Stimulated activated CD4-positive, alpha-beta T cell treated with anti-CD3 and anti-CD28 coated beads, Interleukin-2, amount 100 ng/mL, for 48 hours (primary cell): ENCODE measurements at places on chromosomes 16 and 17.

DNA sequence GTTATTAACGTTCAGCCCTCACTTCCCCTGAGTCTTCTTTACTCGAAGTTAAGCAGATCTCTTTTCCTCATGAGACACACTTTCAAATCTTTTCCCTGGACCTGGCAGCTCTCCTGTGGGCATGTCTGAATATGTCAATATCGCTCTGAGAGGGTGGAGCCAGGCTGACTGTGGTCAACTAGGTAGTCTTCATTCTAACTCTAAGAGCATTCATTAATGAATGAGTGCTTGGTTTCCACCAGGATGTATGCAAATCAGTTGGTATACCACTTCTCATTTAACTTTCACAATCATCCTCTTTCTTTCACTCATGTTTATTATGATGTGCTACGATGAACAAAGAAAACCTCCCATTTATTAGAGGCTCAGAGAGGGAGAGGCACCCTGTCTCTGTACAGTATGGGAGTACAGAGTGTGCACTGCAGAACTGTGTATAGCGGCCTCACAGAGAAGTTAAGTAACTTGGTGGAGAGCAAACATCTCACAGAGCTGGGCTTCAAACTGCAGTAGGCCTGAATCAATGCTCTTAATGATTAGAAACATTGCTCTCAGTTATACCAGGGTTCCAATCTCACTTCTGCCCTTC lies 39.9 kb downstream of the OTOA start:
- no peak for DNase-seq

DNA sequence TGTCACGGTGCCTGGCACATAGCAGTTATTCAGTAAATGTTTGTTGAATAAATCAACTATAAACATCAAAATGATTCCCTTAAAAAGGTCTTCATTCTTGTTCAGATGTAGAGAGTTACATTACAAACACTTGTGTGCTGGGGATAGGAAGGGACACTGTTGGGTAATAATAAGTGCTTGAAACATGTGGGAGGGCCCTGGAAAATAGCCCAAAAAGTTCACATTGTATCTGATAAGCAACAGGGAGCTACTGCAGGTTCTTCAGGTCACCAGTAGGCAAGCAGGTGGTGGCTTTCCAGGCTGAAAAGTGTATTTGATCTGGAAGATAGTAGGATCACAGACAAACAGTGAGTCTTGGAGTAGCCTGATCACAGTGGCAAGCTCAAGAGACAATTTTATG lies 19.0 kb upstream of the ZNF652 start:
- DNase-seq, result no peak

DNA sequence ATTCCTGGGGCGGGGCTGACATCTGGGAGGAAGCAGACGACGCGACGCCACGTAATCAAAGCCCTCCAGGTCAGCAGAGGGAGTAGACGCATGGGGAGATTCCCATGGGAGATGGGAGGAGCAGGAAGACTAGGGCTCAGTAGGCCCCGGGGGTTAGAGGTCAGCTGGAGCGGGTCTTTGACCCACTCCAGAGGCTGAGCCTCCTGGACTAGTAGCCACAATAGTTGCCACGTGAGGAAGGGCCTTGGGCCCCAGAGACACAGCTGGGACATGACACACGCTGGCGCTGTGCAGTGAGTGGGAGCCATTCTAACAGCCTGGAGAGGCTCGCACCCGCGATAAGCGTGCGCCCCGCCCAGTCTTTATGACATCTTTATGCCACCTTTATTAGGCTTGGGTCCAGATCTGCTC lies 95.7 kb upstream of the AMZ2 start:
- no peak for DNase-seq

DNA sequence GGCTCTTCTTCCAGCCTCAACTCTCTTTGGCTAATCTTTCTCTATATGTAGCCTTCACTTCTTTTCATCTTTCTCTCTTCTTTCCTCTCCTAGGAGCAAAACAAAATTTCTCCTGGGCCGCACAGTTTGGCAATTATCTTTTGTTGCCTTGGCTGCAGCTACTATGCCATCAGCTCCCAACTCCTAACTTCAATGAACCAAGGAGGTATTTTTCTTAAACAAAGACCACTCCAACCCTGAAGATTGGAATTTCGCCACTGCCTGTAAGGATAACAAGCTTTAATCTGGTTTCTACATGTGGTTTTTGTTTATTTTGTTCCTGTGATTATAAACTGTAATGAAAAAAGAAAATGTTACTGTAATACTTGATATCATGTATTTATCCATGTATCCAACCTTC lies 2.3 kb upstream of the SCPEP1 start:
- no peak for DNase-seq

DNA sequence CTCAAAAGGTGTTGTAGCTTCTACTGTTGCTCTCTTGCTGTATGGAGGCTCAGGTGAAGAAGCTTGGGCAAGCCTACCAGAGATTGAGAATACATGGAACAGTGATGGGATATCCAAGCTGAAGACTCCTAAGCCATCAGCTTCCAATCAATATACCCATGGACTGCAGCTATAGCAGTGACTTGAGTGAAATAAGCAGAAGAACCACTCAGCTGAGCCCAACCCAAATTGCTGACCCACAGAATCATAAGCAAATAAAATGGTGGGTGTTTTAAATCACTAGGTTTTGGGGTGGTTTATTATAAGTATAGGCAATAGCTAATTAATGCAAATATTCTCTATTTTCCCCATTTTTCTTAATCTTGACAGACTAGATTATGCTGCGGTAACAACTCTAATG lies 147.7 kb upstream of the SALL1 start:
- DNase-seq, result no peak

DNA sequence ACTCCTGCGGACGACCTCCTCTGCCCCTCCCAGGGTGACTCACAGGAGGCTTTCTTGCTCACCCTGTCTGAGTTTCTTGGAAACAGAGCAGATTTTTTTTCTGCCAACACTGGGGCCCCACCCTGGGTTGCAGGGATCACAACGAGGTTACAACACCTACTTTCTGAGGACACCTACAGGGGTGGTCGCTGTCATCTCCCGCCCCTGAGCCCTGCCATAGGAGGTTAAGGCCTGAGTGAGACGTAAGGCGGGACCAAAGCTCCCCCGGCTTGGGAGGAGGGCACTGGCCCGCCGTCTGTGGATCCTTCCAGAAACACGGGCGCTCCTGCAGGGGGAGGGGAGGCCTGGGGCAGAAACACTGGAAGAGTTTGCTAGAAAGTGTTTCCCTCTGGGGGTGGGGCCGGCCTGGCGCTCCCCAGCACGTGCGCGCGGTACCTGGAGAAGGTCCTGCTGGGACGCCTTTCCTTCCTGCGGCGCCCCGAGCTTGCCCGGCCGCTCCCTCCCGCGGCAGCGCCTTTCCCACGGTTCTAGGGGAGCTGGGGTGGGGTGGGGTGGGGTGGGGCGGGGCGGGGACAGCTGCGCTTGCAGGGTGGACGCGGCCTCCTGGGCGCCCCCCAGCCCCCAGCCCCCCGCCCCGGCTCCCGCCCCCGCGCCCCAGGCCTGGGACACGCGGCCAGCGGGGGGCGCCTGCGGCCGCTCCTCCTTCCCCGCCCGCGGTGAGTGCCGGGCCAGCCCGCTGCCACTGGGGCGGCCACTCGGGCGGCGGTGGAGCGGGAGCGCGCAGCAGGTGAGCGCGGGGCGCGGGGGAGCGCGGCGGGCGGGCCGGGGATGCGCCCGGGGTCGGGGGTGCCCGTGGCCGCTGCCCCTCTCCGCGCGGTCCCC lies 20.7 kb upstream of the ADCY7 start:
- DNase-seq, result no peak

GRCh38 chr17:5226940-5227878 lies 7.5 kb downstream of the SCIMP start:
- no peak for DNase-seq

DNA sequence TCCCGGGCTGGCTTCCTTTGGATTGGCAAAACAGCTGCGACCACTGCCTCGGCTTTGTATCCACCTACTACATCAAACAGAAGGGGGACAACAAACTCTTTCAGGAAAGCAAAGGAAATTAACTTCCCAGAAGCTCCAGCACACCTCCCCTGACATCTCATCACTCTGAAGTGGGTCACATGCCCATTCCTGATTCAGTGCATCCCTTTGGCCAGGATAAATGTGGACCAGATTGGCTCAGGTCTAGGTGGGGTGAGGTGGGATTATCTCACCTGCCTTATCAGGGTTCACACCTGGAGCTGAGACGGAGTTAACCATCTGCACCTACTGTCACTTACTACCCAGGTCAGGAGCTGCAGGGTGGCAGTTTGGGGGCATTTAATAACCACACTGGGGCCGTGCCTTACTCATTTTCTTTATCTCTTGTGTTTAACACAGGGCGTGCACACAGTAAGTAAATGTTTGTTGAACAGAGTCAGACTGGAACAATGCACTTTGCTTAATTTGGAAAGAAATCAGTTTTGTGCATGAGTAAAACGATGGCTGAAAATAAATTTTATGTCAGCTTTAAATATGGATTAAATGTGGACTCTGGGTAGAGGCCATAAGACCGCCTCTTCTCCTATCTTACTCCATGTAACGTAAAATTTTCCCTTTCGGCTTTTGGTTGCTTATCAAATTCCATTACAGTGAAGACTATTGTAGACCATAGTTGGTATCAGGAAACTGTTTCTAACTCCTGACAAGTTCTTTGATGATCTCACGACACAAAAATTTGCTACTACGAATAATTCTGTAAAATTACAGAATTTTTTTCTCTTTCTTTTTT lies 36.0 kb downstream of the IQCK start:
- no peak for DNase-seq

DNA sequence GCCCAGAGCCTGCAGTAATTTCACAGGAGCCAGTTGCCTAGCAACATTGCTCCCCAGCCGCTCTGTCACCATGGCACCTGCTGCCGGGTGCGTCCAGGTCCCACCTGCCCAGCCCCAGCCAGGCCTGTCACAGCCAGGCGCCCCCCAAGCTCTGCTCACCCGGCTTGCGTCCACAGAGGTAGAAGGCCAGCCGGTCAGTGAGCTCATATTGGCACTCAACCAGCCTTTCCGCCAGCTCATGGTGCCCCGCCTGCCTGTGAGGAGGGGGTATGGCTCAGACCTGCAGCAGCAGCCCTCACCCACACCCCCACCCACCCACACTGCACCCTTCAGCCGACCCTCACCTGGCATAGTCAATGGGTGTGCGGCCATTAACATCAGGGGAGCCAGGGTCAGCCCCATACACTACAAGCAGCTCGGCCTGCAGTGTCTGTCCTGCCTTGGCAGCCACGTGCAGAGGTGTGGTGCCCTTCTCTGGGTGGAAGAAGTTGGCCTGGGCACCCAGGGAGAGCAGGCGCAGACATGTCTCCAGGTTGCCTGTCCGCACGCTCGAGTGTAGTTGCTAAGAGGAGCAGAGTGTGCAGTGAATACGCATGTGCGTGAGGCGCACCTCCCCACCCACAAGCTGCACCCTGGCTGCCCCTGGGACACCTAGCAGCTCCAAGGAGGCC lies 7.7 kb downstream of the GIT1 start:
- no peak for DNase-seq

GRCh38 chr16:11542069-11542744 lies 44.5 kb downstream of the LITAF start:
- no peak for DNase-seq

- DNase-seq, result no peak
Measured at GRCh38 chr17:74244548-74244947, 29.5 kb upstream of the DNAI2 start.

GRCh38 chr16:47250983-47251382 lies 107.2 kb upstream of the NETO2 start:
- DNase-seq, result no peak

DNA sequence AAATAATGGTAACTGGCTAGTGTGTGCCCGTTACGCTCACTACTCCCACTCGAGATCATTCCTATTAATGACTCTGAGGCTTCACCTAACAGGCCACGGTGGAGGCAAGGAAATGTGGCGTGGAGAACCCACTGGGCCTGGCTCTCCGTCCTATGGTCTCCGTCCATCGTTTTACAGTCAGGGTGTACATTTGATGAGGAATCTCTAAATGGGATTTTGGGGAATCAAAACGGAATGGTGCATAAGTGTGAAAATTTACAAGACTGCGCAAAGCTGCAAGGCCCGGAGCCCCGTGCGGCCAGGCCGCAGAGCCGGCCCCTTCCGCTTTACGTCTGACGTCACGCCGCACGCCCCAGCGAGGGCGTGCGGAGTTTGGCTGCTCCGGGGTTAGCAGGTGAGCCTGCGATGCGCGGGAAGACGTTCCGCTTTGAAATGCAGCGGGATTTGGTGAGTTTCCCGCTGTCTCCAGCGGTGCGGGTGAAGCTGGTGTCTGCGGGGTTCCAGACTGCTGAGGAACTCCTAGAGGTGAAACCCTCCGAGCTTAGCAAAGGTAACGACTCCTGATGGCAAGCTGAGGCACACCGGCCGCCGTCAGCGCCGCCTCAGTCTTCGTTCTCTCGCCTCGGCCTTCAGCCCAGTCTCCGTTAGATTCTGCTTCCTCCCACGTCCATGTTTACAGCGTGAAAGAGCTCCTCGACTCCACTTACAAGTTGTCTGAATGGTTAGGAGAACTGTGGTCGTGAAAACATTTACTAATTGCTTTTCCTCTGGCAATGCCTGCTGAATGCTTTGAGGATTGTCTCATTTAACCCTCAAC lies at the start of gene RAD51C:
Gene RAD51C (plus strand): TSS at position 364 of the 817 bp plus-strand sequence. CDS start 42 bp downstream, at position 406.
- peak; percentile 85 for DNase-seq

DNA sequence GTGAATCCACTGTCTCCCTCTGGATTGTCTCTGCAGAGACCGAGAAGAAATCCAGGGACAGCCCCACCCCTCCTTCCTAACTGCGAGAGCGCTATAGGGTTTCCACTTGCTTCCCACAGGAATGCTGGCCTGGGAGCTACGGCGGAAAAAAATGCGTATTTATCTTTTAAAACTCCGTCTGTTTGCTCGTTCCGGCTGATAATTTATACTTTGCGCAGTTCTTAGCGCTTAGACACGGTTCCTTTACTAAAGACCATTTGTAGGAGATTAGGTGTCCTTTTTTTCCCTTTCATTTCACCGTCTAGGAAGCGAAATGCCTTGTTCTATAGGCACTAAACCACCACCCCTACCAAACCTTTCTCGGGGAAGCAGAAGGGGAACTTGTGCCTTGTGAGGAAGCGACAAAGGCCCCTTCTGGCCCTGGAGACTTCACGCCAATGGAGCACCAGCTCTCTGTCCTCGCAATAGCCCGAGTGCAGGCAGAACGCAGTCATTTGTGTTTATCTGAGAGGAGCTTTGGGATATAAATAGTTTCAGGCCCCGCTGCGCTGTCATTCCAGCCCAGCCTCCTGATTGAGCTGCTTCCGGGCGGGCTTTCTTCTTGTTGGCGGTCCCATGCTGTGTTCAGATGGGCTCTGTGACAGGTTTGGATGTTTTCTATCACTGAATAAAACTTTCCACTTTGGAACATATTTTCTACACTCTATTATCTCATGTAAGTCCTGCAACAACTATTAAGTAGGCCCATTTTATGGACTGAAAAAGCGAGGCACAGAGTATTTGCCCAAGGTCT lies 791 bp upstream of the SUPT4H1 start:
- peak; percentile 17 for DNase-seq

GRCh38 chr16:7653746-7654461 lies 321.3 kb downstream of the RBFOX1 start:
- no peak for DNase-seq

GRCh38 chr16:27795992-27796614 lies 246.2 kb downstream of the KATNIP start:
- DNase-seq, result peak; percentile 11

DNA sequence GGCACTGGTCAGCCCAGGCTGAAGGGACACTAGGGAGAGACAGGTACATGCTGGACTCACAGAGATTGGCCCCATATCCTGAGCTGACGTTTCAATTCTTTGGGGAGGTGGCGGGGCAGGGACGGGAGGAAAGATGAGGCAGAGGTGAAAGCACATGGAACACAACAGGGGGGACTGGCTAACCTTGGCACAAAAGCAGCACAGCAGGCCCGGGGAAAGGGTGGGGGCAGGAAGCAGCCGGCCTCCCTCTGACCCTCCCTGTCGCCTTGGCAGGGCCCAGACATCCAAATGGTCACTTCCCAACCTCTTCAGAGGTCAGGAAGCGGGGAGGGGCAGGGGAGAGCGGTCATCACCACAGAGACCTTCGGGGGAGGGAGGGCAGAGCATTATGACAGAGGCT lies 6.6 kb downstream of the VAT1 start:
- no peak for DNase-seq
